PC-3 (cell line): ENCODE measurements at places on chromosomes 2 and 18.

DNA sequence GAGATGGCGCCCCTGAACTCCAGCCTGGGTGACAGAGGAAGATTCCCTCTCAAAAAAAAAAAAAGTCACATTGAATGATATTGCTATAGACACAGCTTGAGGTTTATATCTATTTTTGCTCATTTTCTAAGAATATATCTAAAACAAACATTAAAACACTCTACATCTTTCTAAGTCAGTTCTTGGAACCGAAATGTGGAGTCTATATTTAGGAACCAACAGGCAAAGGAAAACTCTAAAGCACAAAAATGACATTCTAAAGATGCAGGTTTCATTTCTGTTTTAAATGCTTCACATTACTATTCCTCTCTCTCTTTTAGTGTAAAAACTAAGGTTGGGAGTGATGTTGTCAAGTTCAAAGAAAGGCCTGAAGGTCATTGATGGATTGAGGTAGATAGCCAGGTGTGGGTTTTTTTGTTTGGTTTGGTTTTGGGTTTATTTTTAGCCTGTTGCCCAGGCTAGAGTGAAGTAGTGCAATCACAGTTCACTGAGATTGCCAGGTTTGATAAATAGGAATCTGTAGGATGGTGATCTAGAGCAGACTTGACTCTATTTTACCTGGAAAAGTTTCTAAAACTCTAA lies 194.0 kb upstream of the RBBP8 start:
- DNase-seq, result no peak

DNA sequence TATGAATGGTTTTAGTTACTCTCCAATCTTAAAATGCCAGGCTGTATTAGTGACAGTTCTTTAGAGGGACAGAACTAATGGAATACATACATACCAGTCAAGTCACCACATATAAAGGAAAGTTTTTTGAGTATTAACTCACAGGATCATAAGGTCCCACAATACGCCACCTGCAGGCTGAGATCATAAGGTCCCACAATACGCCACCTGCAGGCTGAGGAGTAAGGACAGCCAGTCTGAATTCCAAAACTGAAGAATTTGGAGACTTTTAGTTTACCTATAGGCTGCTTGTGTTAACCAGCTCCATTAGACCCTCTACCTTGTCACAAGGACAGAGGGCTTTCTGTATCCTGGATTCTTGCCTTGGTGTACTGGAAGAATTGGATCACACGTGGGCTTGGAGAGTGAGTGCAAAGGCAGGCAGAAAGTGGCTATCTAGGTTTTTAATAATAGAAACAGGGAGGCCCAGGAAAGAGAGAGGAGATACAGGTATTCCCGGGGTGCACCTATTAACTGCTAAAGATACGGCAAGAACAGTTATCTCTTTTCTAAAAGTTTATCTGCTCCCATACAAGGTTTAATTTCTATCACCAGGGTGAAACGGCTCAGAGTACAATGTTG lies 234.9 kb upstream of the CYRIA start:
- peak; percentile 34 for DNase-seq

DNA sequence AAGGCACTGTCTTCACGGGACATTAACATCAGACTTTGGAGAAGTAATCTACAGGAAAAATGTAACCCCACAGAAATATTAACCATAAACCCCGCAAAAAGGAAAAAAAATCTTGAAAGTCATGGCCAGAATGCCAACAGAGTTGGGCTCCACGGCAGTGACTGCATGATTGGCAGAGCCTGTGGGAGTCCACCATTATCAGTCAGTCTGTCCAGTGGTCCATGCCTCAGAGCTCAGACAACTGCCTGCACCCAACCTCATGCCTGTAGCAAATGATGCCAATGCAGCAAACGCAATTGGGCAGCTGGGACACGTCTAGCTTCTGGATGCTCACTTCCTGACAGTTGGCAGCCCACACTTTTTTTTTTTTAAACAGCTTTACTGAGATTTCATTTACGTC lies 5.1 kb upstream of the PPIG start:
- DNase-seq, result no peak

DNA sequence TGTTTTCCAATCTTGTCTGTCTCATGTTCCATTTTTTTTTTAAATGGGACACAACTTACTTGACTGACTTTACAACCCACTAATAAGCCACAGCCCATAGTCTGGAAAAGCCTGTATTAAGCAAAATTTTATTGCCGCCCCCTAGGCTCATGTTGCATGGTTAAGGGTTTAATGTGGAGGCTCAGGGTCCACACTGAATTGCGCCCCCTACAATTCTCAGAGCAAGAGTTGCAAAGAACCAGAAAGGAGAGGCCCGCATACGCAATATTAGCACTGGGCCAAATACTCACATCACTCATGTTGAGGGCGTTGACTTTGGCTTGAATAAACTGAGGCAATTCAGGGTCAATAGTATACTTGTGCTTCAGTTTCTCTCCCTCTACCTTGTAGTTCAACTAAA lies 65.5 kb downstream of the NEB start:
- no peak for DNase-seq

GRCh38 chr2:146433116-146433875 lies 1411.5 kb upstream of the ACVR2A start:
- no peak for DNase-seq

DNA sequence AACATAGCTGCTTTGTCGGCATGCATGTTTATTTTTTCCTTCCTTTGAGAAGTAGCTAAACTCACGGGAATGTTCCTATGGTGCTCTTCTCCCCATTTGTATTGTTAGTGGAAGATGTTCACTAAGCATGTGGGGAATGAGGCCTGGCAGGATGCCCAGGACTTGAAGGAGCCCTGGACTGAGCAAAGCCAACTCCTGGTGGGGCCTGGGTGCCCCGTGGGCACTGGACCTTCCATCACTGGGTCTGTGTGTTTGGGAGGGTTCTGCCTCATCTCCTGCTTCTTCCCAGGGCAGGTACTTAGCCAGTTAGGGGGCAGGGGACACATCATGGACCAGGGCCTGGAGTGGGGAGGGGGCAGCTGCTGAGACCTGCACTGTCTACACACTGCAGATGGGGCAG lies 49.3 kb downstream of the ACAA2 start:
- no peak for DNase-seq

- no peak for DNase-seq
Observed at GRCh38 chr2:53075760-53076159, 691.8 kb upstream of the CHAC2 start.

DNA sequence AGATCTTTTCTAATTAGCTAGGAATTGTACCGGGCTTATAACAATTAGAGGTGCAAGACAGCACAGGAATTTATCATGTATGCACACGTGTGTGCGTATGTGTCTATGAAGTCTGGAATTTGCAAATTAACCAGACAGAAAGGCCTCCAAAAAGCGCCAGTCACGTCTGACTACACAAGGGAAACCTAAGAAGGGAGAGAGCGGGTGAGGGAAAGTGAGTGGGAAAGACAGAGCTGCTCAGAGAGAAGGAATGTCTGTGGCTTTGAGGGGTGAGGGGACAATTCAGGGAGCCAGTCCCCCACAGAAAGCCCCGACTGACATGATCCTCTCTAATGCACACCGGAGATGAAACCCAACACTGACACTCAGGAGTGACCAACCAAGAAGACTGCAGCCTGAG lies 197.7 kb upstream of the SH3BP4 start:
- no peak for DNase-seq

- DNase-seq, result no peak
Observed at GRCh38 chr2:29068513-29068912, 5.8 kb downstream of the PCARE start.

DNA sequence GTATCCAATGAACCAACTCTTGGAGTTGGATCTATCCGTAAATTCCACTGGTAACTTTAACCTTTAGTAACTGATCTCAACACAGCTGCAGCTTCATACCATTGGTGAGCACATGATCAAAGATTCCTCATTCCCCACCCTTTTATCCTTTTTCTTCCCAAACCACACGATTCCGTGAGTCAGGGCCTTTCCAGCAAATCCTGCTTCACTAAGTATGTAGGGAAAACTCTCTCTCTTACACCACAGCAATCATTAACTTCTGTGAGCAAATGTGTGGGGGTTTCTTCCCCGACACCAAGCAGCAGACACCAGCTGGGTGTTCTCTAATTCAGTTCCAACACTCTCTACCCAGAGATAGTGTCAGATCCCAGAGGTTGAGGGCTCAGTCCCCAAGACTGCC lies 23.5 kb downstream of the ELP2 start:
- DNase-seq, result no peak

GRCh38 chr2:219907011-219907365 lies 279.6 kb downstream of the SLC4A3 start:
- DNase-seq, result no peak

- no peak for DNase-seq
Observed at GRCh38 chr2:37400041-37400440, 55.6 kb downstream of the QPCT start.

DNA sequence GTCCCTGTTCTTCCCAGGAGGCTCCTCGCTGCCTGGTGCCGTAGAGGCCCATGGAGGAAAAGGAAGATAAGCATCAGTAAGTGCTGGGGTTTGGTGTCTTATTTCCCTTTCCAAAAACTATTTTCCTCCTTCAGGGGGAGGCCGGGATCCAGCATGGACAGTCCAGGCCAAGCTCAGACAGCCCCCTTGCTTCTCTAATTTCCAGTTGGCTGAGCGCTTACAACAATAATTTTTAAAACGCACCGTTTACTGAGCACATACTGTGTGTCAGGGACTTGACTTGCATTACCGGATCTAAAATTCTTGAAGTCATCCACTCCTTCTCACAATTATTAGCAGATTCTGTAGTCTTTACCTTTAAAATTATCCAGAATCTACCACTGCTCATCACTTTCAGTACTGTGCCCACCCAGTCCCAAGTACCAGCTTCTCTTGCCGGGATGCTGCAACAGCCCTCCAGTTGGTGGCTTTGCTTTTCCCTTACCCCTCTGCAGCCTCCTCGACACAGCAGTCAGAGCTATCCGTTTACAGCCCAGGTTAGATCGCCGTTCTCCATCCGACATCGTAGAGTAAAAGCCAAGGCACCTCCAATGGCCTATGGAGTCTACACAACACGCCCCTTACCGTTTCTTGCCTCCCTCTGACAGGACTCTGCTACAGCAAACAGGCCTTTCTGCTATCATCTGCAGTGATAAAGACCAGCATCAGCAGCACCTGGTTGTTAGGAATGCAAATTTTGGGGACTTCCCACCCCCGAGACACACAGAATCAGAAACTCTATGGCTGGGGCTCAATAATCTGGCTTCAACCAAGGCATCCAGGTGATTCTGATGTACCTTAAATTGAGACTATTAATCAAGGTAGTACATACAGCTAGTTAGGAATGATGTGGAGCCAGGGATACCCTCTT lies 75.2 kb upstream of the TSPYL6 start:
- no peak for DNase-seq

DNA sequence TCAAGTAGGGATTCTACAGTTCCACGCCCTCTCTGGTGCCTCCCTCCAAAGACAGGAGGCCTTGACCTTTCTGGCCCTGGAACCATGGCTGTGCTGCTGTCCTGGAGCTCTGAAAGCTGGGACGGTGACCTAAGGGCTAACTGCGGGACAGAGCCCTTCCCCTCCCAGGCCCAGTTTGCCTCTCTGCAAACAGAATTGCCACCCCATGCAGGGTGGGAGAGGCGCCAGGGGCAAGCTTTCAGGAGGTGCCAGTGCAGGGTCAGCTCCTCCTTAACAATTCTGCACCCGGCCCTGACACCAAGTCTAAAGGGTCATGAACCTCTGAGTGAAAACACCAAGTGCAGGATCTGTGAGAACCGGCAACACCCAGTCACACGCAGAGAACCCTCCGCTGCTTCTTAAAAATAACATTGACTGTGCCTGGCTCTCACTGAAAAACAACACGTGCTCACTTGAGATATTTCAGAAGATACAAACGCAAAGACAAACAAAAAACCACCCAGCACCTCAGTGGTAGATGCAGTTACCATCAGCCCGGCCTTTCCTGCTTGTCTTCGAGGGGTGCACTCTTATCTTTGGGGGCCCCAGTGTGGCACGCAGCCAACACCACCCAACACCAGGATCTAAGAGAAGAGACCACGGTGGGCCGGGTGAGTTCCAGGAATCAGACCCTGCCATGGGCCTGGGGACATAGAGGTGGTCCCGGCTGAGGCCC lies 1.1 kb upstream of the SNED1 start:
- no peak for DNase-seq
